ENCODE measurements at places on chromosomes 11 and 22. TPM values are rescaled to one million over a fixed set of nuclear protein-coding genes. Genes with fewer than 3 reads are reported as not detected.
A peak's percentile ranks its signal among the peaks of the same experiment; 100 is the strongest.

- no peak for DNase-seq
These were observed 87.8 kb upstream of the PHOX2A start for GRCh38 chr11:72331761-72332160.

GRCh38 chr22:17250380-17251082 lies 31.3 kb upstream of the ADA2 start:
- no peak for DNase-seq

DNA sequence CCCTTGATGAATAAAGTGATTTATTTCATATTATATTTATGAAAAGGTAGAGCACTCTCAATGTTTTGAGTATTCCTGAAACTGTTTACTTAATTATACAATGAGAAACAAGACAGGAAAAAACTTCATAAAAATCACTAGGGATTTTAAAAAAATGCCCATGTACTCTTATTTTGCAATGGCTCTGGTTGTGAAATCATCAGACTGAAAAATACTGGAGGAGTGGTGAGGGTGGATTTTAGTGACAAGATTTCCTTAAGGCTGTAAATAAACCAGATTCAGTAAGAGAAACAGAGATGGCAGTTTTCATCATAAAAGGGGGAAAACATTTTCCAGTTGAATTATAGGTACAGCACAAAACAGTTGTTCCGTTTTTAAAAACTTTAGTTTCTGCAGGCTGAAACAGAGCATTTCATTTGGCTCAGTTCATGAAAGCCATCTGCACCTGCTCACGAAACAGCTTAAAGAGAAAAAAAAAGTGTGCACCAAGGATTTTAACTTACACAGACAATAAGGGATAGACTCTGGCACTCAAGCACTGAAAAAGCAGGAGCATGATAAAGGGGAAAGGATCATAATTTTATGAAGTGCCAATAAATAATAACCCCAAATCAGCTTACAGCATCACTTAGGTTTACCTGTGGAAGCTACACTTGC lies 100.7 kb downstream of the MAML2 start:
- DNase-seq: no peak

- DNase-seq: no peak
These were observed 14.2 kb upstream of the NTM start for GRCh38 chr11:131356206-131356605.

DNA sequence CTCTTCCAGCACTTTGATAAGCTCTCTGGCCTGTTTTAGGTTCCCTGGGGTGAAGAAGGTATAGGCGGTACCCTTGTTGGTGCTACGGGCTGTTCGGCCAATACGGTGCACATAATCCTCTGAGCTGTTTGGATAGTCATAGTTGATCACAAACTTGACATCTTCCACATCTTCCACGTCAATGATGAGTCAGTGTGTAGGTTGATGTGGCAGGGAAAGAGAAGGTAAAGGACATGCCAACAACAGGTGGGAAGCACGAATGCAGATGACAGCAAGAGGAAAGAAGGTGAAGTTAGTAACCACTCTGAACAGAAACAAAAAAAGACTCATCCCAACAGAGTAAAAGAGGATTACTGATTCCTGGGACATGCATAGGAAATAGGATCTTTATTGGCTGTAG lies 18.2 kb downstream of the DDX17 start:
- DNase-seq: no peak

GRCh38 chr11:105520706-105521345 lies 89.0 kb upstream of the GRIA4 start:
- DNase-seq: no peak

- DNase-seq: no peak
These were observed 55.8 kb downstream of the NECTIN1 start for GRCh38 chr11:119673052-119673758.

GRCh38 chr11:57287884-57288283 lies 36.9 kb downstream of the TNKS1BP1 start:
- DNase-seq: no peak

- DNase-seq: no peak
These were observed 19.0 kb upstream of the PRODH start for GRCh38 chr22:18954990-18955571.

DNA sequence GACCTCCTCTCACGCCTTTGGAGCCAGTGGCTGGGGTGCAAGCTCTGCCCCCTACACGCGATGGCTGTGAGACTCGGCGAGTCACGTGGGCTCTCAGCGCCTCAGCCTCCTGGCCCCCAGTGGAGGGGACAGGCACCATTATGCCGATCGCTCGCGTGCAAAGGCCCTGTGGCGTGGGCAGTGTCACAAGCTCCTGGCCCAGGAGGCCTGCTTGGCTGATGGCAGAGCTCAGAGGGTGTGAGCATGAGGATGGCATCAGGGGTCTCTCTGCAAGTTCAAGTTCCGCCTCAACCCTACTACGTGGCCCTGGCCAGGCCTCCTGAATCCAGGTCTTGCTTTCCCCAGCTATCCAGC lies 90.8 kb upstream of the KCNQ1OT1 start:
- no peak for DNase-seq

- DNase-seq: no peak
These were observed 74.5 kb upstream of the PICALM start for GRCh38 chr11:86143087-86144030.

GRCh38 chr11:60777572-60777971 lies 7.6 kb upstream of the MS4A10 start:
- DNase-seq: peak; percentile 73

- no peak for DNase-seq
These were observed 39.7 kb downstream of the MPPED1 start for GRCh38 chr22:43451371-43452050.

The ANKK1 gene
- 0.26 TPM for total RNA-seq

The OR52I2 gene
- not detected for total RNA-seq

The TSPAN18 gene
- not detected for total RNA-seq

The SERPIND1 gene
- not detected for total RNA-seq

The ZNRF3 gene
- 3.4 TPM for total RNA-seq

The MUC6 gene
- total RNA-seq: not detected

The ANO5 gene
- total RNA-seq: 0.26 TPM

The CD59 gene
- 193 TPM for total RNA-seq

Data from bronchial epithelial cell (primary cell).